EH (cell line): ENCODE measurements at places on chromosomes 11 and 22.

GRCh38 chr11:7577291-7578190 is 63.7 kb downstream of the PPFIBP2 start:
- DNase-seq = peak; percentile 64

GRCh38 chr22:19766511-19767426 is 6.2 kb downstream of the TBX1 start:
- peak; percentile 31 for DNase-seq

GRCh38 chr22:22341736-22342135 is 97.2 kb downstream of the VPREB1 start:
- DNase-seq = no peak

- no peak for DNase-seq
Observed at GRCh38 chr11:103709371-103709770, 327.1 kb upstream of the DDI1 start.

DNA sequence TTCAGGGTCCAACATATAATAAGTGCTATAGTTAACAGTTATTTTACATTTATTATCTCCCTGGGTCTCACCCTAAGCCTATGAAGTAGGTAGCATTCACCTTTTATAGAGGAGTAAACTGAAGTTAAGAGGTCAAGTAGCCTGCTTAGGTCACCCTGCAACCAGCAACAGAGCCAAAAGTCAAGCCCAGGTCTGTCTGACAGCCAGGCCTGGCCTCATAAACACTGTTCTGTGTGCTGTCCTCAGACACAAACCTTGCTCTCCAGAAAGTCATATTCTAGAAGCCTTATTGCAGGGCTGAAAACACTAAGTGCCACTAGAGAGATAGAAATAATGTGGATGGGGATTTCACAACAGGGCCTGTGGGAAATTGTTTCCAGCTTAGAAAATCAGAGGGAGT is 59.3 kb downstream of the BDNF start:
- peak; percentile 7 for DNase-seq

GRCh38 chr11:110261195-110262071 is 35.0 kb downstream of the RDX start:
- no peak for DNase-seq

GRCh38 chr11:57224537-57224936 is 12.5 kb downstream of the APLNR start:
- peak; percentile 84 for DNase-seq

DNA sequence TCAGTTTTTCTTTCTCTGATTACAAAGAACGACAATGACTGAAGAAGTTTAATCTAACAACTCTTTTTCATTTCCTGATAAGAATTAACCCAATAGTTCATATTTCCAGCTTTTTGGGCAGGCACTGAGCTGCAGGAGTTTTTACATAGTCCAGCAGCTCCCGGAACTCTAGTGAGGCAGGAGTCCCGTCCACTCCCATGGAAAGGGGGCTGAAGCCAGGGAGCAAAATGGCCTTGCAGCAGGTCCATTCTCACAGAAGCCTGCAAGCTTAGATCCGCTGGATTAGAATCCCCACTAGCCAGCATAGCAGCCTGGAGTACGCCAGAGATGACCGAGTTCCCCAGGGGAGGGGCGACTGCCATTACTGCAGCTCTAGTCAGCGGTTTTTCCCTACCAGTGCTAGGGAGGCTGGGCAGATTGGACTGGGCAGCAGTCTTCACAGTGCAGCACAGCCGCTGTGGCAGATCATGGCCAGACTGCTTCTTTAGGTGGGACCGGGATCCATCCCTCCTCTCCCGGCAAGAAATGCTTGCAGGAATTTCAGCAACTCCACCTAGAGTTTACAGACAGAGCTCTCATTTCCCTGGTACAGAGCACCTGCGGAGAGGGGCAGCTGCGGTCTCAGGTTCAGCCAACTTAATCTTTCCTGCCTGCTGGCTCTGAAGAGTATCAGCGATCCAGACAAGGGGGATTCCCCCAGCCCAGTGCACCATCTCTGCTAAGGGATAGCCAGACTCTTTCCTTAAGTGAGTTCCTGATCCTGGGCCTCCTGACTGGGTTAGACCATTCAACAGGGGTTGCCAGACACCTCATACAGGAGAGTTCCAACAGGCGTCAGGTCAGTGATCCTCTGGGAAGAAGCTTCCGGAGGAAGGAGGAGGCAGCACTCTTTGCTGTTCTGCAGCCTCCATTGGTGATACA is 742 bp upstream of the CASP4 start:
- no peak for DNase-seq

DNA sequence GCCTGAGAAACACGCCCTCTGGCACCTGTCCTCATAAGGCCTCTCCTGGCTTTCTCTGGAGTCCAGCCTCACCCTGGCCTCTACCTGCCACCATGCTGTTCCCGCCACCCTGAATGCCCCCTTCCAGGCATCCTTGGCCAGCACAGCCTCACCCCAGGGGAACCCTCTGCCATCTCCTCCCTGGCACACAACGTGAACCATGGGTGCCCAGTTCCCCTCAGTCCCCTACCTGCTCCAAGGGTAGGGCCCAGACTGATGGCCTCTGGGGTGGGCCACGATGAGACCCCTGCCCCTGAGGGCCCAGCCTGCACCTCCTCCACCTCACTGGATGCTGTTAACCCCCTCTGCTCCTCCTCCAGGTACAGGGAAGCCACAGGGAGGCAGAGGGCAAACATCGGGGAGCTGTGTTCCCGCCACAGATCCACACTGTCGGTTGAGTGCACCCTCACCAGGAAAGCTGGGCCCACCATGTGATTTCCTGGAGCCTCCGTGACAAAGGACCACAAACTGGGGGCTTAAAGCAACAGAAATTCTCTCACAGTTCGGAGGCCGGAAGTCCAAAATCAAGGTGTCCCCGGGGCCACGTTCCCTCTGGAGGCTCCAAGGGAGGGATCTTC is 169.6 kb downstream of the BRD1 start:
- no peak for DNase-seq

DNA sequence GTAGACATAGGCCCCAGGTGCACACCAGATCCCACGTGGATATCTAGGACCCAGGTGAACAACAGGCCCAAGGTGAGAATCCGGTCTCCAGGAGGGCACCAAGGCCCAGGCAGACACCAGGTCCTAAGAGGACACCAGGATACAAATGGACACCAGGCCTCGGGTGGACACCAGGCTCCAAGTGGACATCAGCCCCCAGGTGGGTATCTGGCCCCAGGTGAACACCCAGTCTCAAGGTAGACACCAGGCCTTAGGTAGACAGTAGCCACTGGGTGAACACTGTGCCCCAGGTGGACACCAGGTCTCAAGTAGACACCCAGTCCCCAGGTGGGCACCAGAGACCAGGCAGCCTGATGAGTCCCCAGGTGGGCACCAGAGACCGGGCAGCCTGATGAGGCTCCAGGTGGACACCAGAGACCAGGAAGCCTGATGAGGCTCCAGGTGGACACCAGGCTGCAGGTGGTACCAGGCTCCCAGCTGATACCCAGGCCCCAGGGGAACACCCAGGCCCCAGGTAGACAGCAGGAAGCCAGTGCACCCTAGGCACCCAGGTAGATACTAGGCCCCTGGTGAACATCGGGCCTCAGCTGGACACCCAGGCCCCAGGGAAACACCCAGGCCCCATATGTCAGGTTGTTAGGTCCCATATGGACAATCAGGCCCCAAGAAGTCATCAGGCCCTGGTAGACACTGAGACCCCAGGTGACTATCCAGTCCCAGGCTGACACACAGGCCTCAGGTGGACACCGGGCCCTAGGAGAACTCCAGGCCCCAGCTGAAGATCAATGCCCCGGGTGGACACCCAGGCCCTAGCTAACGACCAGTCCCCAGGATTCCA is 55.1 kb upstream of the SEPTIN5 start:
- no peak for DNase-seq

DNA sequence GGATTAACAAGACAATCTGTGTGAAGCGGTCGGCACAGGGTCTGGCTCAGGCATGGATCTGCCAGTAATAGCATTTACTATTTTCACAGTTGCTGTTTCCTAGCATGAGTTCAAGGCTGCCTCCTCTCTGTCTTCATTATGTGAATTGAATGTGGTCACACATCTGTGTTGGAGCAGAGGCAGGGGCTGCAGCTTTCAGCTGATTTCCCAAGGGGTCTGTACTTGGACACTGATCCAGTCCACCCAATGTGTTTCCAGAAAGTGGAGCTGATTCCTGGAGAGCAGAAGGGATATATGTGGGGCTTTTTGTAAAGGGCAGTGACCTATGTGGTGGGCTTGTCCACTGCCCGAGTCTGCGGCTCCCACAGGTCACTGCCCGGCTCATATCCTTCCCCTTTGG is 3.5 kb upstream of the CELSR1 start:
- DNase-seq = no peak

- DNase-seq = no peak
Observed at GRCh38 chr11:80383655-80384054, 942.8 kb upstream of the TENM4 start.

GRCh38 chr11:32884770-32885384 is 7.7 kb upstream of the QSER1 start:
- peak; percentile 40 for DNase-seq
